ENCODE measurements at places on chromosomes 12 and 14. TPM values are rescaled to one million over a fixed set of nuclear protein-coding genes. Genes with fewer than 3 reads are reported as not detected.

GRCh38 chr12:26696048-26696612 is 136.9 kb downstream of the ITPR2 start:
- DNase-seq, result no peak

DNA sequence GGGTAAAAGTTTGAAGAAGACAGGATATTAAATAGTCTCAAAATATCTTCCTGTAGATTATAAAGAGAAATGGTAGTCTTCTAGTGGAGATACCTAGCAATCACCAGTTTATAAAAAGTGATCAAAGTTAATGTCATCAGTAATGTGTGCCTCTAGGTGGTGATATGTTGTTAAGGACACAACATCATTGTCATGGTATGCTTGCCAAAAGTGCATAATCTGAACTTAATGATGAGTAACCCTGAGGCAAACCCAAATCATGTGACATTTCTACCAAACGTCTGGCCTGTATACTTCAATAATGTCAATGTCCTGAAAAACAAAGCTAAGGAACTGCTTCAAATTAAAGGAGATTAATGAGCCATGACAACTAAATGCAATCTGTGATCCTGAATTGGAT is 214.7 kb downstream of the PHLDA1 start:
- DNase-seq, result no peak

DNA sequence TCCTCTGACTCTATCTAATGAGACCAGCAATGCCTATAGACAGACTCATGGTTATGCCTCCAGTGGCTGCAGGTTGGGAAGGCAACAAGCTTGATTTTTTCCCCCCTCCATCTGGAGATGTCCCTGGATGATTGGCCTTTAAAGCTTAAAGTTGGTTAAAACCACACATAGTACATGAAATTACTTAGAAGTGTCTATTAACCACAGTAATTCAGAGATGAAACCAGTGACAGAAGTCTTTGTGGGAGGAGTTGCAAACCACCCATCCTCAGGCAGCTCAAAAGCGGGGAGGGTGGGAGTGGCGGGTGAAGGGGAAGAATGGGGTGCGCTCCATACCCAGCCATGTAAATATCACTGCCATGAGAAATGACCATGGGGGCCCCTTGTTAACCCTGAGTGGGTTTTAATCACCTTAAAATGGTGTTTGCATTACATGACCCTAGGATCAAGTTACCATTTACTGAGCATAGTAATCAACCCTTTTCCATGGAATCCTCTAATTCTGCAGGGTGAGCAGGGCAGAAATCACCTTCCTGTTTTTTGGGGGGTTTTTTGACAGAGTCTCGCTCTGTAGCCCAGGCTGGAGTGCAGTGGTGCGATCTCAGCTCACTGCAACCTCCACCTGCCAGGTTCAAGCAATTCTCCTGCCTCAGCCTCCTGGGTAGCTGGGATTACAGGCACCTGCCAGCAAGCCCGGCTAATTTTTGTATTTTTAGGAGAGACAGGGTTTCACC is 133.5 kb downstream of the FOXN3 start:
- DNase-seq, result no peak

- no peak for DNase-seq
Measured at GRCh38 chr12:30884799-30885198, 41.7 kb upstream of the TSPAN11 start.

GRCh38 chr14:75837151-75837787 is 144.5 kb downstream of the TGFB3 start:
- no peak for DNase-seq

DNA sequence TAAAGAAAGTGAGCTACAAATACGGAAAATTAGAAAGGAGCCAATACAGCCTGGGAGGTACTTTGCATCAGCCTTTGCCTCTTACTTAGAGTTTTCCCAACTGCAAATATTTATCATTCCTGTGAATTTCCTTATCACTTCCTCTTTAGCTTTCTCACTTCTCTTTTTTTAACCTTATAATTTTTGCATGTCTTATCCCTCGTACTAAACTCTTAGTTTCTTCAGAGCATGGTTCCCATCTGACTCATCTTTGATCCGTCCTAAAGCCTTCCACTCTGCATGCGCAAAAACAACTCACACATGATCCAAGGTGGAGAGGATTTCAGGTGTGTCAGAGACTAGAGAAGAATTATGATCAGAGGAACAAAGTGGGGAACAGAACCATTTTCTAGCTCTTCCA is 9.6 kb upstream of the SNAPC1 start:
- DNase-seq, result no peak

DNA sequence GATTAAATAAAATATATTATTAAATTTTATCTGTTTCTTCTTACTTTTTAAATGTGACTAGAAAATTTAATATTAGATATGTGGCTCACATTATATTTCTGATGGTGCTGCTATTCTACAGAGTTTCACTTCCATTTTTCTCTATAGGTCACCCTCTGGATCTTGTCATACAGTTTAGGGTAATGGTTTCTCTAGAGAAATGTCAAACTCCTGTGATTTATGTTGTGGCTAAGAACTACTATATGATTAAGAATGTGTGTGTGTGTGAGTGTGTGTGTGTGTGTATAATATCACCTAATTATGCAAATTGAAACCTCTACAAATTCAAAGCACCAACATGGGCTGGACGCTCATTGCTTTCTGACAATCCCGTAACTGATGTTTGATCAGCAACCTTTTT is 325.9 kb downstream of the ADAMTS20 start:
- no peak for DNase-seq

DNA sequence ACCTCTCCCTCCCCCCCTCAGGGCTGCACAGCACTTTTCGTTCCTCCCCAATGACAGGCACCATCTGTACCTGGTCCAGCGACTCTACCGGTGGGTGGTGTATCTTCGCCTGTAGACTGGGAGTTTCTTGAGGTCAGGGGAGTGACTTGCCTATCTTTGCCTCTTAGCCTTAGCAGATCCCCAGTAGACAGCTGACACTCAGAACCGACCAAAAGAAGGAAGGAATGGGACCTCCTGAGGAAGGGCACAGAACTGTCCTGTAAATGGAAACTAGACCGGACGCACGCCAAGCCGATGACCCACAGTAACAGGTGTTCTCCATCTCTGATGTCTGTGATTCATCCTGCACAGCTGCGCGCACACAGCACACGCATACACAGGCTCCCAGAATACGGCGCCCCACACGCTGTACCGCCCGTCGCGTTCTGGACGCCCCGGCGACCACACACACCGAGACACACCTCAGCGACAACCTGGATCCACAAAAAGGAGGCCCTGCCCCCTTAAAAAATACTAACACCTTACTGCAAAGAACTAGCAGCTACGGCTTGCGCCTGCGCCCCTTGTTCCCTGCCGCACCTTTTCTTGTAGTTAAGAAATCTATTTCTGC is 673 bp upstream of the TTC9 start:
- peak; percentile 32 for DNase-seq

DNA sequence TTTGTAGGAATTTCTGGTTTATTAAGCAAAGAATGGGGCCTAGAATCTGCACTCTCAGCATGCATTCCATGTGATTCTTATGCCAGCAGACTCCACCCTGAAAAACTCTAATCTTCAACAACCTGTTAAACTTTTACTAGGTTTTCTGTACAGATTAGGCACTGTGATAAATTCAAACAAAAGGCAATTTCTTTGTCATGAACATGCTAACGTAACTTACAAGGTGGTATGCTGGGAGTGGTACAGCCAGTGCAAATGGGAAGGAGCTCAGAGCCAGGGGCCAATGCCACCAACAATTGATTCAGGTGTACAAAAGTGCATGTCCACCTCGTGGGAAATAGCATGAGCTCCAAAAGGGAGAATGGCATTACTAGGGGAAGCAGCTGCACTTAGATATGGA is 83.0 kb downstream of the PPFIBP1 start:
- no peak for DNase-seq

GRCh38 chr14:22466491-22466890 is 122.5 kb downstream of the DAD1 start:
- DNase-seq, result no peak

- no peak for DNase-seq
Measured at GRCh38 chr14:103742499-103743255, 27.1 kb downstream of the ZFYVE21 start.

DNA sequence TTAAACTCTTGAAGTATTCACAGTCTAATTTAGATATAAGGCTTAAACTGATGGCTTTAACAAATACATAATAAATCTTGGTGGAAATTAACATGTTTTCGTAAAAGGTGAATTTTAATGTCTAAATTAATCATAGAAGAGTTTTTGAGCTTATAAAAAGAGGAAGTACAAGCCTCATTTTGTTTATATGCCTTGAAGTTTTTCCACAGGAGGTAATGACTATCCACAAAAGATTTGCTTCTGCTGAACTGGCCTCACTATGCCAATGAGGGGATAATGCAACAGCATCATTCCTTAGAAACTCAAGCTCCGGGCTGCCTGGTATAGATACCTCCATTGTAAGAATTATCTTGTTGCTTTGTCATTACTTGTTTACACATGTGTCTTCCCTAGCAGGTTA is 175.6 kb downstream of the DUSP6 start:
- no peak for DNase-seq

- no peak for DNase-seq
Measured at GRCh38 chr12:116384691-116385485, 107.4 kb upstream of the MED13L start.

The LRRK2 gene
- 8.6 TPM for total RNA-seq

The CLEC1B gene
- not detected for total RNA-seq

The GPR65 gene
- total RNA-seq, result under 0.01 TPM

The TAS2R46 gene
- total RNA-seq, result 1.6 TPM

The KRT6A gene
- total RNA-seq, result not detected

The CABP1 gene
- total RNA-seq, result 2.0 TPM

The CLEC4C gene
- total RNA-seq, result not detected

The RNFT2 gene
- total RNA-seq, result 45.2 TPM

The SPIC gene
- not detected for total RNA-seq

The A2M gene
- total RNA-seq, result 38.7 TPM

The TAS2R42 gene
- total RNA-seq, result not detected

The POMT2 gene
- total RNA-seq, result 14.3 TPM

The SYT10 gene
- 6.9 TPM for total RNA-seq

All from frontal cortex (tissue), 4 donors.